WTC11 (cell line): ENCODE measurements at places on chromosomes 3 and 15.

- DNase-seq: peak; percentile 78
These were observed 33.7 kb downstream of the VIPR1 start for GRCh38 chr3:42535981-42536784.

- no peak for DNase-seq
These were observed 2.0 kb downstream of the MGLL start for GRCh38 chr3:127820221-127820825.

- DNase-seq: no peak
These were observed 56.8 kb upstream of the TGFBR2 start for GRCh38 chr3:30549600-30549999.

DNA sequence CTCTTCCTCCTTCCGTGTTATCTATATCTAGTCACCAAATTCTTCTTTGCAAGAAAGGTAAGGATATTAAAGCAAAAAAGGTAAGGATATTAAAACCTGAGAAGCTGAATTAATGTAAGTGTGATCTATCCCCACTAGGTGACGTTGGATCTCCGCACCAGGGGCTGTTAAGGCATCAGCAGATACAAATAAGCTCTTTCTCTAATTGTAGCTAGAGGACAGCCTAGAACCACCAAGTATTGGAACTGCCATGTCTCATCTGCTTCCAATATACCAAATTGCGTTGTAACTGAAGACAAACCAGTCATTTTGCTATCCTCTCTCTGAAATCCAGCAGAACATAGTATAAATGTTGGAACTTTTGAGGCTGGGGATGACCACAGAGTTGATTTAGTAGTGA is 471.2 kb upstream of the TGFBR2 start:
- DNase-seq: no peak

GRCh38 chr3:52939600-52939999 is 42.3 kb upstream of the STIMATE start:
- DNase-seq: no peak

GRCh38 chr3:39075910-39076309 is 24.1 kb downstream of the WDR48 start:
- DNase-seq: no peak

DNA sequence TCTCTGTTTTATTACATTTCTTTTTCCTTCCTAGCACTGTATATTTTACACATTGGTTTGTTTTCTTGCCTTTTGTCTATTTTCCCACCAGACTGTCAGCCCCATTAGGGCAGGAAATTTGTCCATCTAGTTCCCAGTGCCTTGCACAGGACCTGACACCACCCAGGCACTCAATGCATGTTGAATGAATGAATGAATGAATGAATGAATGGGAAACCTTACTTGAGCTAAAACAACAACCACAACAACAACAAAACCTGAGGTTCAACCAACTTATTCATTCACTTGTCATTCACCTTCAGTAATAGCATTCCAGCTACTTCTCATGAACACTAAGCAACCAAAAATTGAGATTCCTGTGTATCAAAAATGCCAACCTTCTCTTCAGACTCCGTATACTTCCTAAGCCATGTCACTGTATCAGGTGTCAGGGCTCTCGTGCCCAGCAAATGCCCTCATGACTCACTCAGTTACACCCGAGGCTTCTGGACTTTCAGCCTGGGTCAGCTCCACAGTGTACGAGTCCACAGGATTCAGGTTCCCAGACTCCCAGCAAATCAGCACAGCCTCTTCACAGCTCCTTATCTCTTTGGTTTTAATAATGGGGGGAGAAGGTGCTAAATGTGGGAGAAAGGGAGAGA is 37.3 kb downstream of the FSD2 start:
- DNase-seq: no peak

- DNase-seq: no peak
These were observed 3.4 kb upstream of the POLG start for GRCh38 chr15:89338036-89338435.

DNA sequence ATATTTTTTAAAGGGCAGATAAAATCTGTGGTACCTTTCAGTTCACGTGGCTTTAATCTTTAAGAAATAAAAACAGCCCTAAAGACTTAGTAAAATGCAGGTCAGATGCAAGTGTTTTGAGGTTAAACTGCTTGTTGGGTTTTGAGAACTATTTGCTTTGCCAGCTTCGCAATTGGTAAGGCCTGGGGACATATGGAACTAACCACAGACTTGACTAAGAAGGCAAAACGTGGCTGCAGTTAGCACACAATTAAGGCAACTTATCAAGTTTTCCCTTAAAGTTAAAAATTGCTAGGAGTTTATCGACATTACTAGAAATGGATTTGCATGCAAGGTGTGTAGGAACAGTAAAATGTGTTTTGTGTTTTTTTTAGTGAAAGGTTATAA is 206.9 kb downstream of the ZNF385D start:
- DNase-seq: no peak

- no peak for DNase-seq
These were observed 585.9 kb downstream of the DIPK2A start for GRCh38 chr3:144557515-144557914.

- DNase-seq: no peak
These were observed 54.1 kb upstream of the TIPARP start for GRCh38 chr3:156620260-156620659.

- no peak for DNase-seq
These were observed 124.0 kb downstream of the KCNH8 start for GRCh38 chr3:19272296-19272695.

- DNase-seq: no peak
These were observed 4.6 kb upstream of the ANKRD63 start for GRCh38 chr15:40287505-40287904.

DNA sequence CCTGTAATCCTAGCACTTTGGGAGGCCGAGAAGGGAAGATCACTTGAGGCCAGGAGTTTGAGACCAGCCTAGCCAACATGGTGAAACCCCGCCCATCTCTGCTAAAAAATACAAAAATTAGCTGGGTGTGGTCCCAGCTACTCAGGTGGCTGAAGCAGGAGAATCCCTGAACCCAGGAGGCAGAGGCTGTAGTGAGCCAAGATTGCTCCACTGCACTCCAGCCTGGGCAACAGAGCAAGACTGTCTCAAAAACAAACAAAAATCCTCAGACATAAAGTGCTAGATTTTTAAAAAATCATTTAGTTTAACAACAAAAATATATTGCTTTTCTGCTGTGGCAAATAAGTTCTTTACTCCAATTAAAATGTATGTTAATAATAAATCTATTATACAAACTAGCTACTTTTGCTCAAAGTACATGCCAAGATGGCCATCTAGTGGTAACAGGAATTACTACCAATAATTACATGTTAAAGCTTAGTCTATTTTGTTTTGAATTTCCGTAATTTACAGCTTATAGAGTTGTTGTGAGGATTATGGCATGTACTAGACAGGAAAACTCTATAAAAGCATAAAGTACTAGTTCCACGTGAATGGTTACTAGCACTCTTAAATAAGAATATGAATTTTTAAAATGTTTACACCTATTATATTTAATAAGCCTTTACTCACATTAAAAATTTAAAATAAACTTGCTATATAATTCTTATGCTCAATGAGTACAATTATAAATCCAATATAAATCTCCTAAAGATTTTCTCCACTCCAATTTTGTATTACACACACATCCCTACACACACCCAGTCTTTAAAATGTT is 39.0 kb downstream of the GABPB1 start:
- DNase-seq: no peak

DNA sequence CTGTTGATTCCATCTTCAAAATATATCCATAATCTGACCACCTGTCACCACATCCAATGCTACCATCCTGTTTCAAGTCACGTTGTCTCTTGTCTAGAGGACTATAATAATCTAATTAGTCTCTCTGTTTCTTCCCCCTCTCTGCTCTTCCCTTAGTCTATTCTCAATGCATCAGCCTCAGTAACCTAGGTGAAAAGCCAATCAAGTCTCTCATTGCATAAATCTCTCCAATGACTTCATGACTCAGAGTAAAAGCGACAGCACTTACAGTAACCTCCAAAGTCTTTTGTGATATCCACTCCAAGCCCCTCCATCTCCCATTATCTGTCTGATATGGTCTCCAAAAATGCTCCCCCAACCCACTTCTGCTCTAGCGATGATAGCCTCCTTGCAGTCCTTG is 7.2 kb downstream of the UBA3 start:
- DNase-seq: no peak

- DNase-seq: no peak
These were observed 33.2 kb downstream of the ADAMTS17 start for GRCh38 chr15:100308608-100309007.

DNA sequence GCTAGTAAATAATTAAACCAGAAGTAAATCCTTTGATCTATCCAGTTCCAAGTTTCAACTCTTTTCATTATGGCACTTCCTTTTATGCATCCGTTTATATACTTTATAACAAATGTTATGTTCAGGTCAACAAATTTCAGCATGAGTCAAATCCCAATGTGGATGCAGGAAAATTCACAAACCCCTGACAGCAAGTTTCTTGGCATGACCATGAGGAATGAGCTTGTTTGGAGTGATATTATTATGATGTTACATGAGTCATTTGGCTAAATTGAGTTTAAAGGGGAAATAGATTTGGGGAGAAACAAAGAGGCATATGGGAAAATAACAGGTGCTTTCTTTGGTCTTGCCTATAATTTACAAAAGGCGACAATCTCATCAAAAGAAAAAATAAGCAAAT is 32.1 kb upstream of the KCNMB2 start:
- DNase-seq: no peak

GRCh38 chr15:32885713-32886112 is 167.9 kb downstream of the GREM1 start:
- no peak for DNase-seq

GRCh38 chr3:101117980-101118379 is 124.8 kb upstream of the ABI3BP start:
- no peak for DNase-seq

GRCh38 chr3:162718697-162719096 is 1222.1 kb downstream of the OTOL1 start:
- DNase-seq: no peak

GRCh38 chr15:59260090-59260489 is 53.4 kb downstream of the LDHAL6B start:
- DNase-seq: no peak

- no peak for DNase-seq
These were observed 258.8 kb upstream of the PDZRN3 start for GRCh38 chr3:73883497-73883896.

- peak; percentile 10 for DNase-seq
These were observed 35.3 kb downstream of the TLE3 start for GRCh38 chr15:70062321-70062956.

GRCh38 chr3:74523811-74524210 is 90.6 kb downstream of the CNTN3 start:
- no peak for DNase-seq

DNA sequence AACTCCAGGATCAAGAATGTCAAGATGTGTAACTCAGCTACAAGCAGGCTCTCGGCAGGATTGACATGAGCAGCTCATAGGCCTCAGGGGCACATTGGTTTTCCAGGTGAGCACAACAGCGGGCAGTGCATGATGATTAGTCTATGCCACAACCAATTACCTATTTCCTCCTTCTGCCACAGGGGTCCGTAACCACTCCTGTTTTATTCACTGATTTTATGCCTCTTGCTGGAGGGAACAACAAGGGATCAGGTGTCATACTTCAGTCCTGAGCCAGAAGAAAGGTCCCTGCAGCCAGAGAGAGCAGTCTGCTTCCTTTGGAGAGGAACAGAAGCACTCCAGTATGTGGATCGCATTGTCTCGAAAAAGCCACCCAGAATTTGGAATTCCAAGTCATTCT is 35.1 kb upstream of the PTPRG start:
- DNase-seq: no peak

DNA sequence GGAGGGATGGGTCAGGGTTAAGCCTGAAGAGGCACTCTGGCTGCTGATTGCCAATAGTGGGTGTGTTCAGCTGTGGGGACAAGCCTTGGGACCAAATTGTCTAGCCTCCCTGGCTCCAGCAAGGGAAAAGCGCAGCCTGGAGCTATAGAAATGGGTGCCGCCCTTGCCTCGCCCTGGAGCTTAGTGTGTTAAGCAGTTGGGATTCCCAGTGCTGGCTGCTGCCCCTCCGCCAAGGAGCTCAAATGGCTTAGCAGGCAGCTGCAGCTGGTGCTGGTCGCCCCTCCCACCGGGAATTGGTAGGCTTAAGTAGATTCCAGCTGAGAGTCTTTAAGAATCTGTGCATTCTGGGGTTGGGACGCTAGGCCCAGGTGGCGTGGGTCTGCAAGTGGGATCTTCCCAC is 662.9 kb upstream of the TBL1XR1 start:
- peak; percentile 41 for DNase-seq

- no peak for DNase-seq
These were observed 133.7 kb upstream of the MB21D2 start for GRCh38 chr3:193051314-193051713.

- DNase-seq: no peak
These were observed 28.1 kb downstream of the ITGB5 start for GRCh38 chr3:124859025-124859424.

DNA sequence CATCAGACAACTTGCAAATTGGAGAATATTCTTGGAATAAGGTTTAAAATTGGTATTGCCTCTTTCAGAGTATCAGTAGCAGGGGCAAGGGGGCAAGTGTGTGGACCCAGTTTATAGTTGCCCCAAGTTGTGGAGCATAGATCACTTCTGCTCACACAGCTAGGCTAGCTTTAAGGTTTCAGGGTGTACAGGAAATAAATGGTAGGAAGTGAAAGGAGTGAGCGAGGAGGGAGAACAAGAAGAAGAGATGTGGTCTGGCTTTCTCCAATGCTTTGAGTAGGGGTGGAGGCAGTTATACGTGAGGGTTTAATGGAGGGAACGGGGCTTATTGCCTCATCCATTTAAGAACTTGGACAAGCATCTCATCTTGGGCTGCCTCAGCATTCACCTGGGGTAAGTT is 290.0 kb upstream of the CFAP20DC start:
- DNase-seq: no peak

GRCh38 chr3:169633789-169634188 is 29.7 kb downstream of the MECOM start:
- DNase-seq: no peak

- peak; percentile 16 for DNase-seq
These were observed 975 bp upstream of the FOXP1 start for GRCh38 chr3:71584394-71585011.

DNA sequence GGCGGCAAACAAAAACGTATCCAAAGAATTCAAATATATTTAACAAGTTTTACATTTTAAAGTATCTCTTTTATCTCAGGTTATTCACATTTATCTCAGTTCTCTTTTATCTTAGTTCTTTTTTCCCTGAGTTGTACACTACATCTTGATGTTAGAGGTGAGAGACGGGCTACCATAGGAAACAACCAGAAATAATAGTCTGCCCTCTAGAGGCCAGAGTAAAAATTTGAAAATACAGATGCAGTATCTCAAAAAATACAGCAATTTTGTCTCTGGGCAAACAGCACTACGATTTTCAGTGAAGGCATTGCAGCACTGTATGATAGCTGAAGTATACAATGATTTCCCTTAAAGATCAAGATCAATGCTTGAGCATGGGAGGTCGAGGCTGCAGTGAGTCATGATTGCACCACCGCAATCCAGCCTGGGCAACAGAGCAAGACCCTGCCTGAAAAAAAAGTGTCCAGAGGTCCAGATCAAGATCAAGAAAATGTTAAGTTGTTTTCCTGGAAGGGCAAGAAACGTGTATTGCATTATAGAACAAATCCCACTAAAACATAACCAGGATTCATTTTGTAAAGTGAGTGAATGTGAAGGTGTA is 82.6 kb upstream of the ATP11B start:
- no peak for DNase-seq
